ENCODE measurements at places on chromosomes 2 and 18. TPM values are rescaled to one million over a fixed set of nuclear protein-coding genes. Genes with fewer than 3 reads are reported as not detected.

Gene ZNF519
- total RNA-seq = 3.7 TPM

Gene FOXI3
- not detected for total RNA-seq

Gene MATN3
- total RNA-seq = 0.32 TPM

Gene CCDC121
- total RNA-seq = 6.5 TPM

Gene ZNG1B
- 35.3 TPM for total RNA-seq

Gene GREB1L
- total RNA-seq = 7.2 TPM

Gene TBR1
- total RNA-seq = not detected

Gene ATIC
- total RNA-seq = 59.5 TPM

Gene GULP1
- 4.6 TPM for total RNA-seq

Gene VWA3B
- total RNA-seq = not detected

Gene SIX2
- 0.40 TPM for total RNA-seq

Gene CABYR
- not detected for total RNA-seq

Data from left ventricle myocardium superior (tissue), 1 donor.